NCI-H2107 (cell line): ENCODE measurements at places on chromosomes 3 and 15.

DNA sequence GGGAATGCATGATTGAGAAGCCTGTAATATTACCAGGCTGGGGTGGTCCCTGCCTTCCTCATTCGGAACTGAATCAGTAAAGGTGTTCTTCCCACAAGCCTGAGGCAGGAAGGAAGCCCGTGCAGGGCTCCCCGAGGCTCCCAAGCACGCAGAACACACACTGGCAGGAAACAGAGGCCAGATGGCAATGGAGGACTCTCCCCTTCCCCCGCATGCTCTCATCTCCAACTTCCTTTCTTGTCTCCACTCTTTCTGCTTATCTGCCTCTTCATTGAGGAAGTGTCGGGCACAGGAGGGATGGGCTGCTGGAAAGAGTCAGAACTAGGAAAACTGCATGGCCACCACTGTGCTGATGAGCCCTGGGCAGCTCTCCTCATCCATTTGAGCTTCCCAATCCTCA is 123.5 kb downstream of the NUP210 start:
- DNase-seq, result no peak

DNA sequence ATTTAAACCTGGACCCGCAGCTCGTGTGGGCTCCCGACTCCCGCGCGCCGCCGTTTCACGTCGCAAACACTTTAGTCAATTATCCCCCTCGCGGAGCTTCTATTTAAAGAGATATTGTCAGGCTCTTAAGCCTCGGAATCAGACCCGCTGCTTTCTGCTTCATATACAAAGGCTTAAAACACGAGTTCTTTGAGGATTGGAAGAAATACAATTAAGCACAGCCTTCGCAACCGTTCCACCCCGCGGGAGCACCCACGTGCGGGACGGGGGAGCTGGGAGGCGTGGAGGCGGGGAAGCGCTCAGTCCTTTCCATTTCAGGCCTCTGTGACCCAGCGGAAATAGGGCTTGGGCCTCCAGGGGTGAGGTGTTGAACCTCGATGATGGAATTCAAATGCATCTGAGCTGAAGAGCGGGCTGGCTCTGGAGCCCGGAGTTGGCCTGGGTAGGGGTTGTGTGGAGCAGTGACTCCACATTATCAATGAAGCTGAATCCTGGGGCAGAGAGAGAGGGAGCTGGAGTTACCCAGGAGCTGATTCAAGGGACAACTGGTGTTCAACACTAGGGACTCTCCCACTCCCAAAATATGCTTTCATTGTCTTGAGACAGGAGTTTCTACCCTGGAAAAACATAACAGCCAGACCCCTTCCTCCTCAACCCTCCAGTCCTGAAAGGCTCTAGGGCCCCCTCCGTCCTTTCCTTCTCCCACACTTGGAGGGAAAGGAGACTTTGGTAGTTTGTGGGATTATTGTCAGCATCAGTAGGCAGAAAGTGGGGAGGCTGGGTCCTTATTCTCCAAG is 2.4 kb downstream of the ANKRD63 start:
- no peak for DNase-seq

GRCh38 chr3:196207833-196208607 is 3.2 kb downstream of the ZDHHC19 start:
- no peak for DNase-seq

DNA sequence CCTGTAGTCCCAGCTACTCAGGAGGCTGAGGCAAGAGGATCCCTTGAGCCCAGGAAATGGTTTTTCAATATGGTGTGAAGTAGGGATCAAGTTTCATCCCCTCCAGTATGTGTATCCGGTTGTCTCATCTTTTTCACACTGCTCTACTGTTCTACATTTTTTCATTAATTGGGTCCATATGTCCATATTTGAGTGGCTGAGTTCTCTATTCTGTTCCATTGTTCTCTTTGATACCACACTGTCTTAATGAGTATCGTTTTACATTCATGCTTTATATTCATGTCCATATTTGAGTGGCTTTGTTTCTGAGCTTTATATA is 81.6 kb upstream of the LRRFIP2 start:
- no peak for DNase-seq

DNA sequence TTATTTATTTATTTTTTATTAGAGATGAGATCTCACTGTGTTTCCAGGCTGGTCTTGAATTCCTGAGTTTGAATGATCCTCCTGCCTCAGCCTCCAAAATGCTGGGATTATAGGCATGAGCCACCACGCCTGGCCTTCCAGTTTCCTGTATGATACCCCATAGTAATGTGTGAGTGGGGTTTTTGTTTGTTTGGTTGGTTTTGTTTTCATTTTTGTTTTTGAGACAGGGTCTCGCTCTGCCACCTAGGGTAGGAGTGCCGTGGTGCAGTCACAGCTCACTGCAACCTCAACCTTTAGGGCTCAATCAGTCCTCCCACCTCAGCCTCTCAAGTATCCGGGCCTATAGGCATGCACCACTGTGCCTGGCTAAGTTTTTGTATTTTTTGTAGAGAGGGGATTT is 30.9 kb downstream of the GOLM2 start:
- no peak for DNase-seq

DNA sequence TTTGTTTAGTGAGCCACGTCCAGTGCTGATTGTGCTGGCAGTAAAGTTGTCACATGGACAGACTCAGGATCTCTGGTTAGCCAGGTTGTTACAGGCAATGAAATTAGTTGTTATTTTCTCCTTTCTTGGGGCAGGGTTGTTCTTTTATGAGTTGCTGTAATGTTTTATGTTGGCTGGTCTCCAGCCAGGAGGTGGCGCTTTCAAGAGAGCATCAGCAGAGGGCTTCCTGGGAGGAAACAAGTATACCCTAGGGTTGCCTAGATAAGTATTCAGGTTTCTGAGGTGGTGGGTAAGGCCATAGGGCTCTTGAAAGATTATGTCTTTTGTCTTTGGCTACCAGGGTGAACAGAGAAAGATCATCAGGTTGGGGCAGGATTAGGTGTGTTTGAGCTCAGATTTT is 14.5 kb upstream of the CFAP20DC start:
- no peak for DNase-seq

DNA sequence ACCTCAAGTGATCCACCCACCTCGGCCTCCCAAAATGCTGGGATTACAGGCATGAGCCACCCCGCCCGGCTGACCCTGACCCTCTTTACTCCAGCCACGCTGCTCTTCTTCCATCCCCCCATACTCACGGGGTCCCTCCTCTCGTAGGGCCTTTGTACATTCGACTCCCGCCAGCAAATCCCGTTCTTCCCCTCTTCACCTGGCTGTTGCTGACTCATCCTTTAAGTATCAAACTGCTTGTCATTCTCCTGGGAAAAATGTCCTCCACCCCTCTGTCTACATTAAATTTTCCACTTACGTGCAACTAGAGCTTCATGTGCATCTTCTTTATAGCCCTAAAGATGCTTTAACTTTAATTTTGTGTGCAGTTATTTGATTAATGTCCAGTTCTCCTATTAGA is 203.1 kb downstream of the OPA1 start:
- no peak for DNase-seq

DNA sequence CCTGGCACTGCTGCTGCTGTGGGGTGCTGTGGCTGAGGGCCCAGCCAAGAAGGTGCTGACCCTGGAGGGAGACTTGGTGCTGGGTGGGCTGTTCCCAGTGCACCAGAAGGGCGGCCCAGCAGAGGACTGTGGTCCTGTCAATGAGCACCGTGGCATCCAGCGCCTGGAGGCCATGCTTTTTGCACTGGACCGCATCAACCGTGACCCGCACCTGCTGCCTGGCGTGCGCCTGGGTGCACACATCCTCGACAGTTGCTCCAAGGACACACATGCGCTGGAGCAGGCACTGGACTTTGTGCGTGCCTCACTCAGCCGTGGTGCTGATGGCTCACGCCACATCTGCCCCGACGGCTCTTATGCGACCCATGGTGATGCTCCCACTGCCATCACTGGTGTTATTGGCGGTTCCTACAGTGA is 2.1 kb downstream of the GRM2 start:
- DNase-seq, result no peak

DNA sequence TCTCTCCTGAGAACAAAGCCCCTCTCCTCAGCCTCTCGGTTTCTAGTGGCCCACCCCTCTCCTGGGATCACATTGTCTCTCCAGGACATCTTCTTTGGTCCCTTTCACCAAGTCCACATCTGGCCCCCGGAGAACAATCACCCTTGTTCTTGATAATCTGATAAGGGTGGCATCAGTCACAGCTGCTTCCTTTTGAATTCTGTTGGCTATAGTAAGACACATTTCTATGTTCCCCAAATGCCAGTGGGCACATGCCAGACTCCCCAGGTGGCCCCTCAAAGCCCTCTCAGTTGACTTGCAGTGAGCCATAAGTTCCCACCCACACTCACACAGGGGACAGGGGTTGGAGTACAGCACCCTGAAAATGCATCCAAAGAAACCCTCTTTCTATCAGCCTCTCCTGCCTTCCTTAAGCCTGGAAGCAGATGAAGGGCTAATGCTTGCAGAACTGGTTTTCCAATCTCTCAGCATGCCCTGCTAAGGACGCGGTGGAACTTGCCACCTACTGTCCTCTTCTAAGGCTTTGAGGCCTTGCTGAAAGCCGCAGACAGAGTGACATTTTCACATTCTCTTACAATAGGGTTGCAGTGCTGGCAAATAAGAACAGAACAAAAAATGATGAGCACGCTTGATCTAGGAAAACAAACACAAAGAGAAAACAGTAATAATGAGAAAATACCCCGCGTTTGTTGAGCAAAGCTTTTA is 101.3 kb upstream of the SLCO3A1 start:
- DNase-seq, result no peak

GRCh38 chr3:138003069-138003468 is 6.9 kb upstream of the CLDN18 start:
- DNase-seq, result no peak

DNA sequence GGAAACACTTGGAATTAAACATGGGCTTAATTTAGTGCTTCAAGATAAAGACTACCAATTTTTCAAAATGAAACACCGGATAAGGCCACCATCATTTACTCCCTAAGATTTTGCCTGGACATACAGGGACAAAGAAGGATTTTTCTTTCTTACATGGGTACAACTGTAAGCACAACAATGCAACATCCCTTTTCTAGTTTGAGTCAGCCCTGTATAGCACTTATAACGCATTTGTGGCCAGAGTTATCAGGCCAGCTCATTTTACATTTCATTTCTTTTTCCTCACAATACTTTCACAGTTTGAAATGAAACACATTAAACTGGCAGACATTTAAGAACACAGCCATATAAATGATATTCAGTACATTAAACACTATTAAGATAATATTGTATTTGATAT is 9.8 kb upstream of the SUCNR1 start:
- DNase-seq, result no peak

DNA sequence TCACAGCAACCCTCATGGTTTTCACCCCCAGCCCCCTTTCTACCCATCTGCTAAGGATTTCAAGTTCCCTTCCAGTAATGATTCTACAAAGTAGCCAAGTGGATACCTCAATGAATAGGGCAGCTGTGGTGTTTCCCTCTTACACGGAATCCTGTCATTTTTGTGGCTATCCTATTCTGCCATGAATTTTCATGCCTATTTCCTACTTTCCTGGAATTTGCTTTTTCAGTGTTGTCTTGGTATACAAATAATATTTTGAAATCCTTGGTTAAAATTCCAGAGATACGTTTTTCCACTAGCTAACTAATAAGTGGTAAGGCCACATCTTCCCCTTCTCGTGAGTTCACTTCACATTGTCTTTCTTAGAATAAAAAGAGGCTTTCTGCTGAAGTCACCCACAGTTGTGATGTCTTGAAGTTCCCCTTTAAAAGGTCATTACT is 7.5 kb downstream of the ADPRH start:
- DNase-seq, result no peak

DNA sequence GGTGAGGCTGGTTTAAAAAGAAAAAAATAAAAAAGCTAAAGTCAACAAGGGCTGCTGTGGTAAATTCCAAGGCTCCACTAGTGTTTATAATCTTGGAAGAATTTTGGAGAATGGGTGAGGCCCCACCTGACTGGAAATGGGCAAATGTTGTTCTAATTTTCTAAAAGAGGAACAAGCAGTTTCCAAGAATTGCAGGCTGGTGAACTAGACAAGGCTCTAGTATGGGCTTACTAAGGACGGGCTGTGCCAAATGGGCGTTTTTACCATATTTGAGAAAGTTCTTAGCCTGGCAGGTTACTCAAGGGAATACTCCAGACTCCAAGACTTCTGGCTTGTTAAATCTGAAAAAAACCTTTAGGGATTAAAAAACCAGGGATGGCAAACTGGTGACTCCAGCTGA is 67.0 kb upstream of the ABHD2 start:
- DNase-seq, result no peak

- DNase-seq, result no peak
Measured at GRCh38 chr15:89303986-89304385, 30.6 kb downstream of the POLG start.

DNA sequence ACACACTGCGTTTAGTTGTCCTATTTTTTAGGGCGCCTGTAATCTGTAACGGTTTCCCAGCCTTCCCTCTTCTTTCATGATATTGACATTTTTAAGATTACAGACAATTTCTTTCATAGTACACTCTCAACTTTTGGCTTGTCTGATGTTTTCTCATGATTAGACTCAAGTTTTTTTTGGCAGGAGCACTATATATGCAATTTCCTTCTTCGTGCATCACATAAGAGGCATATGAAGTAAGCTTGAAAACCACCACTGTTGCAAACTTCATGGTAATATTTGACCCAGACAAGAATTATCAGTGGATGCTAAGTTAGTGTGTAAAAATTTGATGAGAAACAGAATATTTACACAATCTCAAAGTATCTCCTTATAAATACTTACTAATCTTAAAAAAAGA is 119.2 kb upstream of the CMC1 start:
- DNase-seq, result no peak

DNA sequence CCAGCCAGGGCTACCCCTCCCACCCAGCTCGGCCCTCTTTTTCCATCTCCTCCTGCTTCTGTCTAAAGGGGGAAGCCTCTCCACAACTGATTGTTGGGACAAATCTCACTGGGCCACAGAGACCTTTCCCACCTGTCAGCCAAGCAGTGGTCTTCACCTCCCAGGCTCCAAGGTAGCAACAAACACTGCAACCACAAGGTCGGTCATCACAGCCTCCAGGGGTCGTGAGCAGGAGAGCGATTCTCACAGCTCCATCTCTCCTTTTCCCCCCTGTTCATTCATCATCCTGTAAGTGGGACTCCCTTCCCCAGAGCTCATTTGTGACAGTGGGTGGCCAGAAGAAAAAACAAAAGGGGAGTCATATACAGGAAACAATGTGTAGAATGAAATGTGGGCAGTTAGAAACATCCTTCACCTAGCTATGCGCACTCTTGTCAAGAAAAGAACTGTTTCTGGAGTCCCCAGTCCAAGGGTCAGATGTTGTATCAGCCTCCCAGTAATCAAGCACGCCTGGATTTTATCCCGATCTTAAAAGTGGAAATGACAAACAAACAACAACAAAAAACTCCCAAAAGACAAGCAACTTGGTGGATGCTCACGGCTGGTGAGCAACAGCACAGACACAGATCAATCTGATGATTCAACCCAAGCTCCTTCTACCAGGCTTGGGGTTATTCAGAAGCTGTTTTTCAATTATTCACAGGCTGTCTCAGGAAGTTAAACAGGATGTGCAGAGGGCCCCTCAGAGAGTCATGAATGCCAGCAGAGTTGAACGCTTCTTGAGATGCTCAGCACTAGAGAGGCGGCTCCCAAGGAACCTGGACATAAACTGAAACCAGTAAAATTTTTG is 22.4 kb downstream of the LYZL4 start:
- no peak for DNase-seq
